ENCODE measurements at places on chromosomes 12 and 14. TPM values are rescaled to one million over a fixed set of nuclear protein-coding genes. Genes with fewer than 3 reads are reported as not detected.

KLHL33 gene
- under 0.01 TPM for total RNA-seq

PTHLH gene
- under 0.01 TPM for total RNA-seq

SIX6 gene
- not detected for total RNA-seq

USP5 gene
- total RNA-seq, result 57.9 TPM

SRRM4 gene
- total RNA-seq, result not detected

KRT85 gene
- total RNA-seq, result not detected

DGKA gene
- 12.9 TPM for total RNA-seq

SAMD15 gene
- 0.40 TPM for total RNA-seq

TMCC3 gene
- total RNA-seq, result 8.5 TPM

SRGAP1 gene
- 1.3 TPM for total RNA-seq

DPF3 gene
- 1.3 TPM for total RNA-seq

ETFBKMT gene
- total RNA-seq, result 2.2 TPM

C12orf43 gene
- 10.5 TPM for total RNA-seq
